Left lung (tissue), 14 donors: ENCODE measurements at places on chromosomes 3 and 15.
A peak's percentile ranks its signal among the peaks of the same experiment; 100 is the strongest.

GRCh38 chr15:52802110-52802509 is 12.0 kb upstream of the ONECUT1 start:
- DNase-seq: no peak

- no peak for DNase-seq
Measured at GRCh38 chr3:186896875-186897274, 33.5 kb upstream of the ST6GAL1 start.

GRCh38 chr15:66139591-66140207 is 113.9 kb downstream of the MEGF11 start:
- no peak for DNase-seq

DNA sequence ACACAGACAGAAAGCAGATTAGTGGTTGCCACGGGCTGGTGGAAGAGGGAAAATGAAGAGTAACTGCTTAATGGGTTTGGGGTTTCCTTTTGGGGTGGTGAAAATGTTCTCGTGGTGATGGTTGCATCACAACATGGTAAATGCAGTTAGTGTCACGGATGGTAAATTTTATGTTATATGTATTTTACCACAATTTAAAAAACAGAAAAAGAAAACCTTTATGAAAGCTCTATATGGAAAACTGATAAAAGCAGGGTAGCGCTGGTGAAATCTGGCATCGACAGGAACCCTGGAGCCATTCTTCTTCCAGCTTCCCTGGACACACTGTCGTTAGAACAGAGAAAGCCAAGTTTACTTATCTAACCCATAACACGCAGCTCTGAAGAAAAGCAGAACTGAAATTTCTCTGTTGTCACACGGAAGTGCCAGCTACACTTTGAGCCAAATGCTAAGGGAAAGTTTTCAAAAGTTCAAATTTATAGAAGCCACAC is 287.7 kb upstream of the NR2F2 start:
- no peak for DNase-seq

- DNase-seq: no peak
Measured at GRCh38 chr3:128280481-128281052, 127.3 kb downstream of the EEFSEC start.

DNA sequence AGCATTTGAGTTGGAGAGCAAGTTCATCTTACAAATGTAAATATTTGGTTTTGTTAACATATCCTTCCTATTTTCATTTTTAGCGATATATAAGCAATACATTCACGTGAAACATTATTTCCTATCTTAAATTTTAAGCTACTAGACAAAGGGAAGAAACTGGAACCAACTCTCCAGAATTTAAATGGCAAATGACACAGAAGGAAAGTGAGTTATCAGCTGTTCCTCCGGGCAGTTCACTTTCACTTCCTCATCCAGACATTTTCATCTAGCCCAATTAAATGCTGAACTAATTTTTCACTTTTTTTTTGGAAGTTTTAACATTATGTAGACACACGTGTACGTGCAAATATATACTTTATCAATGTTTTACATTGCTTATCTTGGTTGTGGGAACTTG is 58.7 kb downstream of the MORC1 start:
- DNase-seq: no peak

DNA sequence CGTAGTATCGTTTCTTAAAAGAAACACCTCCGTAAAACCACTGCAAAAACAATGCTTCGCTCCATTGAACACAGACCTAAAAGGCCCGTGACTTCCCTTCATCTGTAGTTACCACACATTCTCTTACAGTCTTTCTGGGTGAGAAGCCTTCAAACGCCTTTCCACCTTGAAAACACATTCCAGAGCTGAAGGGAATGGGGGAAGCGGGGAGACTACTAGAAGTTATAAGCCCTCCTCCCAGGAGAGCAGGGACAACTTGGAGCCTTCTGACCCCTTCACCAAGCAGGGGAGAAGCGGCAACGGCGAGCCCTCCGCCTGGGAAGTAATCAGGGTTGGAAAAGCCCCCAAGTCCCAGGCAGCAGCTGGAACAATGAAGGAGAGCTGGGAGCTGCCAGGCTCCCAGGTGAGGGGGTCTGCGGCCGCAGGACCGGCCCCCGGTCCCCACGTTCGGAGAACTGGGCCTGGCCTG is 461 bp downstream of the SECISBP2L start:
- DNase-seq: peak; percentile 47

- no peak for DNase-seq
Measured at GRCh38 chr3:127985216-127985615, 67.0 kb upstream of the SEC61A1 start.

DNA sequence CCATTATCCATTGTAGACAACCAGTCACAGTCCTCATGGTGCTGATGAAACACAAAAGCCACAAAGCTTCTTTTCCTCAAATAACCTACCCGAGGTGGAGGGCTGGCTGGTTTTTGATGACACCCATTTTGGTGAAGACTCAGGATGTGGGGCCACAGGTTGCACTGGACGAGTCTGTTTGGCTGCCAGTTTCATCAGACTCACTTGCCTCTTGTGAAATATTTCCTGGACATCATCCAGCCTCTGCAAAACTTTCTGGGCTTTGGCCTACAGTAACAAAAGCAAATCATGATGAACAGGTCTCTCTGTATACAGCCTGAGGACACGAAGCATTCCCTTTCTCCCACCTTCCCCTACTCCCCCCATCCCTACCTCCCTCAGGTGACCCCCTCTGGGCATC is 42.2 kb downstream of the B3GNT5 start:
- no peak for DNase-seq

DNA sequence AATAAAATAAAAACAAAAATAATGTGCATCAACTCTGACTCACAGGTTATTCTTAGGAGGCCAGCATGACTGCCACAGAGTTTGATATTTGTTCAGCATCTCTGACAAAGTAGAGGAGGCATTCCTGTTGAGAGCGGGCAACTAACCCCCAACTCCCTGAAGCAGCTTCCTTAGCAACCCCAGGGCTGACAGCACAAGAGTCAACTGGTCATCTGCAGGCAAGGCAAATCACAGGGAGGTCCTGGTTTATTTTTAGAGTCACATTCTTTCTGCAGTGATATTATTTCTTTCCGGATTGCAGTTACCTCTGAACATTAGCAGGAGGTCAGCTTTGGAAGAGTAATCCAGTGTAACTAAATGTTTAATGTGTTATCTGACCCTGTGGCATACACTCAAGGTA is 273.0 kb downstream of the PLCL2 start:
- no peak for DNase-seq

DNA sequence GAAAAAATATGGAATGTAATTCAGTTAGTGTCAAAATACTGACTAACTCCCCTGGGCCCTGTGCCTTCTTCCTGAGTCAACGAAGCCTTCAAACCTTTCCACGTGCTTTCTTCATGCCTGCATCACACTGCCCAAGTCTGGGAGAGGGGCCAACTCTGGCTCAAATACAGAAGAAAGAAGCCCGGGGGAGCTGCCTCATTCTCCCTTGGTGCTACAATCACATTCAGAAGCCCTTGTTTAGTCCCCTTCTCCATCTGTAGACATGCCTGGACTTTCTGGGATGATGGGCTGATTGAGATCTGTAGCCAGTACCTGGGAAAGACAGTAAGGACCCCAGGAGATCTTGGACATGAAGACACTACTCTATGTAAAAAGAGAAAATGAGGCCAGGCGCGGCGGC is 77.8 kb upstream of the GSK3B start:
- no peak for DNase-seq

DNA sequence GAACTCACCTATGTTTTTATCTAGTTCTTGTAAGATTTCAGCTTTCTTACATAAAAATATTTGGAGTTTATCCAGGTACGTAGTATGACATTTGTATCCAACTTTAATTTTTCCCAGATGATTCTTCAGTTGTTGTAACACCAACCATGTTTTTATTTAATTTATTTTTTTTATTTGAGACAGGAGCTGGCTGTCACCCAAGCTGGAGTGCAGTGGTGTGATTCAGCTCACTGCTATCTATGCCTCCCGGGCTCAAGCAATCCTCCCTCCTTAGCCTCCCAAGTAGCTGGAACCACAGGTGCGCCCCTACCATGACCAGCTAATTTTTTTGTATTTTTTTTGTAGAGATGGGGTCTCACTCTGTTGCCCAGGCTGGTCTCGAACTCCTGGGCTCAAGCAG is 6.6 kb downstream of the XYLB start:
- no peak for DNase-seq

- DNase-seq: peak; percentile 49
Measured at GRCh38 chr3:150083655-150084042, 113.0 kb upstream of the PFN2 start.

GRCh38 chr3:61530355-61530754 is 31.0 kb upstream of the PTPRG start:
- DNase-seq: peak; percentile 32

- DNase-seq: no peak
Measured at GRCh38 chr15:41714291-41714690, 54.1 kb downstream of the MGA start.

DNA sequence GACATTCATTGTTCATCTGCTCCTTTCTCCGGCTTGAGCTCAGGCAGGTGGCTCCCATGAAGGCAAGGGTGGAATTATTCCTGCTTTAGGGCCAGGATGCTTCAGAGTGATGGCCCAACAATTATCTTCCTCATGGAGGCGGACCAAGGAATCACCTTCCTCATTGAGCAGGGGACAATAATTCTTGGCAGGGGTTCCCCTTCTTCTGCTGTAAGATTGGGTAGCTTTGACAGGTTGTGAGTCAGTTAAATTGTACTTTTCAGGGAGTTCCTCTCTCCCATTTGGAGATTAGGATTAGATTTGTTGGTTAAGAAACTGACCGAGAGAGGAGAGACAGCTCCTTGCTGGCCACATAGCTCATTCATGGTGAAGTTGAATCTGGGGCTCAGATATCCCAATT is 31.4 kb upstream of the CD47 start:
- DNase-seq: no peak

GRCh38 chr3:16514755-16515353 is 1.4 kb upstream of the RFTN1 start:
- DNase-seq: no peak

DNA sequence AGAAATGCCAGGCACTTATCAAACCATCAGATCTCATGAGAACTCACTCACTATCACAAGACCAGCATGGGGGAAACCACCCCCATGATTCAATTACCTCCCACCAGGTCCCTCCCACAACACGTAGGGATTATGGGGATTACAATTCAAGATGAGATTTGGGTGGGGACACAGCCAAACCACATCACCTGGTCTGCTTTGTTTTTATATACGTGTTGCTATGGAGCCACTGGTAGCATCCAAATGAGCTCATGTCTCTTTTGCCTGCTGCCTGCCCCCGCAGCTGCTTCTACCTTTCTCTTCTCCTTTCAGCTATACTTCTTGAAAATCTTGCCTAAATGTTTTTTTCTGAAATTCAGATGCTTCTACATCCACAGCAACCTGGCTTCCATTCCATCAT is 26.8 kb upstream of the PCOLCE2 start:
- no peak for DNase-seq

GRCh38 chr3:101011136-101011535 is 17.9 kb upstream of the ABI3BP start:
- DNase-seq: no peak

- no peak for DNase-seq
Measured at GRCh38 chr15:78083186-78083585, 5.7 kb upstream of the TBC1D2B start.

GRCh38 chr3:108086653-108087052 is 4.2 kb downstream of the CD47 start:
- DNase-seq: no peak

DNA sequence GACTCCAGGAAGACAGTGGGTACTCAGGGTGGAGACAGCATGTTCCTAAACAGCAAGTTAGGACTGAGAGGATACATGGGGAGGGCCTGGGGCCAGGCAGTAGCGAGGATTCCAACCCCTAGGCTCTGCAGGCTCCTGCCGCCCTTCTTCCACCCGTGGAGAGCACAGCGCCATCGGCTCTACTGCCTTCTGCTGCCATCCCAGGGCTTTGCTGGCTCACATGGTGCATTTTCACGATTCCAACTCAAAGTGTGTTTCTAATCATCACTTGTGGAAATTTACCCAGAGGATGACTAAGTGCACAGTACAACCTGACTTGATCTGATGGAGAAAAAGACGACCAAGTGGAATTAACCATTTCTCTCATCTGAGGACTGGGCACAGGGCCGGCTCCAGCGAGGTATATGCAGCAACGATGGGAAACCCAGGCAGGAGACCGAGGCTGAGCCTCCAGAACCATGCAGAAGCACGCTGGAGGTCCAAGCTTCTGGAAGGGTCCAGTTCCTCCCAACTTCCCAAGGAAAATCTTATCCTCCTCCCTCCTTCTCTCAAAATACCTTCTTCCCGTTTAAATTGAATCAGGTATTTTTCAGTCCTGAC is 104.6 kb downstream of the LRIG1 start:
- DNase-seq: peak; percentile 31

GRCh38 chr3:138675393-138675792 is 66.8 kb downstream of the FAIM start:
- no peak for DNase-seq

DNA sequence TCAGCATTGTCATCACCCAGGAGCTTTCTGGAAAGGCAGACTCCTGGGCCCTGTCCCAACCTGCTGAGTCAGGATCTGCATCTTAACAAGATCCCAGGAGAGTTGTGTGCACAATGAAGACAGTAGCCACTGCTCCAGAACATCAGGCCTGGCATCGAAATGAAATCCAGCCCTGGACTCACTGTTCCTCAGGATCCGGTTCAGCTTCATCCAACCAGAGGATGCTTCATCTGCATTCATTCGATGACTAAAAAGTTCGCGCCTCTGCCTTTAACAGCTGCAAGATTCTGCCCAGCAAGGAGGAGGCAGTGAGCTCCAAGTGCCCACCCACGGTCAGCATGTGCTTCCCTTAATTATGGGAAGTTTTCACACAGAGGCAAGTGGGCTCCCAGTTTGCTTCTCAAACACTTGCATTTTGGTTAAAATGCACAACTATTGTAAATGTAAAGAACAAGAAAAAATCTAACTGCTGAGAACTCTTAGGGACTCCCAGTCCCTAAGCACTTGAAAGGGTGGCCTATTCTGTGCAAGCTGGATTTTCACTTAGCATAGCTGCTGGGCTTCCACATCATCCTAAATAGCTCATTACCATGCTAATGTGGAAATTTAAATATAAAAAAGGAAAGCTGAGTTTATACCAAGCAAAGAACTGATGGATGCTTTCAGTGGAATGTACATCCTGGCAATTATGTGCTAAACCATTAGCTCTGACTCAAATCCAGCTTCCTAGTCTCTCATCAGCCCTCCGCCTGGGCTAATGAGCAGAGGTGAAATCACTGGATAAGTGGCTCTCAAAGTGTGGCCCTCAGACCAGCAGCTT is 25.5 kb upstream of the ESYT3 start:
- no peak for DNase-seq

DNA sequence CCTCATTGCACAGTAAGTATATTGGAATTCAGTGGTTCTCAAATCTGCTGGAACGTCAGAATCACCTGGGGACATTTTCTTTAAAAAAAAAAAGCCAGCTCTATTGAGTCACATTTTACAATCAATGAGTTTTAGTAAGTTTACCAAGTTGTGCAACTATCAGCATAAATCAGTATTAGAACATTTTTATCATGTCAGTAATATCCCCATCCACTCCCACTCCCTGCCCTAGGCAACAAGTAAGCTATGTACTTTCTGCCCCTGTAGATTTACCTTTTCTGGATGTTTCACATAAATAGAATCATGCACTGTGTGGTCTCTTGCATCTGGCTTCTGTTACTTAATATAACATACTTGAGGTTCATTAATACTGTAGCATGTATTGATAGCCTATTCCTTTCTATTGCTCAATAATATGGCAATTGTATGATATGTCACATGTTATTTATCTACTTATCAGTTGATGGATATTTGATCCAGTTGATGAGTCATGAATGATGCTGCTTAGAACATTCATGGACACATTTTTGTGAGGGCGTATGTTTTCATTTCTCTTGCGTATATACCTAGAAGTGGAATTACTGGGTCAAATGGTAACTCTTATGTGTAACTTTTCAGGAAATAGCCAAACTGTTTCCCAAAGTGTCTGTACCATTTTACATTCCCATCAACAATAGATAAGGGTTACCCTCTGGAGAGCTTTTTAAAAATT is 180.5 kb downstream of the THSD4 start:
- no peak for DNase-seq
